Large intestine (tissue), 12 donors: ENCODE measurements at places on chromosomes 3 and 15. TPM values are rescaled to one million over a fixed set of nuclear protein-coding genes. Genes with fewer than 3 reads are reported as not detected.

GRCh38 chr15:40815042-40815698 is 7.9 kb upstream of the DNAJC17 start:
- no peak for DNase-seq

DNA sequence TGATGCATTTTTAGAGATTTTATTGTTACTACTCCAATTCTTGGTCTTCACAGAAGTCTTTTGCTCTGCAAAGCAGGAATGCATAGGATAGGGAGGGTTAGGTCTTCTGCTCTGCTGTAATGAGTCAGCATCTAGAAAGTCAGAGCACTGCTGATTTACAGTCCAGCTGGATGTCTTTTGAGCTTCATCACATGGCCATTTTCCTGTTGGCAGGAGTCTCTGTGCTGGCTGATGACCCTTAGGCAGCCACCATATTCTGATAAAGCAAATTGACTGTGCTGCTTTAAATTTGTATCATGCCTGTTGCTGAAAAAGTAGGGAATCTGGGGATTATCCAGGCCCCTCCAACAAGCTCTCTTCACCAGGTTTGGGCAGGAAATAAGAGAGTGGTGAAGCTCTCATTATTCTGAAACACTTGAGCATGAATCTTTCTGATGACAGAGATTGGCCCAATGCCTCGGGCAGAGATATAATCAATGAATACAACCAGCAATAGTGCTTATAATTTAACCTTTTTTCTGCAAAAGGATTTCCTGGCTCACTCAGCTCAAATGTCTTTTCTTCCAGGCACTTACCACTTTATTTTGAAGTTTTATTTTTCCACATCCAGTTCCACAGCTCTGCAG is 9.7 kb upstream of the CRBN start:
- DNase-seq: no peak

The FBXO40 gene
- not detected for polyA plus RNA-seq

GRCh38 chr15:48584090-48584811 is 61.3 kb downstream of the FBN1 start:
- no peak for DNase-seq

GRCh38 chr3:52240059-52240885 is 1.3 kb upstream of the TWF2 start:
- no peak for DNase-seq

DNA sequence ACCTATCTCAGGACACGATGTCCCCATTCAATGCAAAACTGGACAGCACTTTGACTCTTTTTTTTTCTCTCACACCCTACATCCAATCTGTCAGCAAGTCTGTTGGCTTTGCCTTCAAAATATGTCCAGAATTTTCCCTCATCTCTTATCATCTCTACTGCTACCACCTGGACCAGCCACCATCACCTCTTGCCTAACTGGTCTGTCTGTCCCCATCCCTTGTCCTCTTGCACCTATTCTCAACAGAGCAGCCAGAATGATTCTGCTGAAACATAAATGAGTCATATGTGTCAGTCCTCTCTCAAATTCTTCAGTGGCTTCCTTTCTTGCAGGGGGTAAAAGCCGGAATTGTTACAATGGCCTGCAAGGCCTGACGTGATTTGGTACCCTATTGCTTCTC is 105.8 kb downstream of the CYP19A1 start:
- DNase-seq: no peak

GRCh38 chr3:154131830-154132229 is 10.6 kb downstream of the ARHGEF26 start:
- DNase-seq: no peak

The LTK gene
- polyA plus RNA-seq: 14.7 TPM

The HYAL1 gene
- polyA plus RNA-seq: 2.1 TPM

The DGKG gene
- 4.8 TPM for polyA plus RNA-seq

DNA sequence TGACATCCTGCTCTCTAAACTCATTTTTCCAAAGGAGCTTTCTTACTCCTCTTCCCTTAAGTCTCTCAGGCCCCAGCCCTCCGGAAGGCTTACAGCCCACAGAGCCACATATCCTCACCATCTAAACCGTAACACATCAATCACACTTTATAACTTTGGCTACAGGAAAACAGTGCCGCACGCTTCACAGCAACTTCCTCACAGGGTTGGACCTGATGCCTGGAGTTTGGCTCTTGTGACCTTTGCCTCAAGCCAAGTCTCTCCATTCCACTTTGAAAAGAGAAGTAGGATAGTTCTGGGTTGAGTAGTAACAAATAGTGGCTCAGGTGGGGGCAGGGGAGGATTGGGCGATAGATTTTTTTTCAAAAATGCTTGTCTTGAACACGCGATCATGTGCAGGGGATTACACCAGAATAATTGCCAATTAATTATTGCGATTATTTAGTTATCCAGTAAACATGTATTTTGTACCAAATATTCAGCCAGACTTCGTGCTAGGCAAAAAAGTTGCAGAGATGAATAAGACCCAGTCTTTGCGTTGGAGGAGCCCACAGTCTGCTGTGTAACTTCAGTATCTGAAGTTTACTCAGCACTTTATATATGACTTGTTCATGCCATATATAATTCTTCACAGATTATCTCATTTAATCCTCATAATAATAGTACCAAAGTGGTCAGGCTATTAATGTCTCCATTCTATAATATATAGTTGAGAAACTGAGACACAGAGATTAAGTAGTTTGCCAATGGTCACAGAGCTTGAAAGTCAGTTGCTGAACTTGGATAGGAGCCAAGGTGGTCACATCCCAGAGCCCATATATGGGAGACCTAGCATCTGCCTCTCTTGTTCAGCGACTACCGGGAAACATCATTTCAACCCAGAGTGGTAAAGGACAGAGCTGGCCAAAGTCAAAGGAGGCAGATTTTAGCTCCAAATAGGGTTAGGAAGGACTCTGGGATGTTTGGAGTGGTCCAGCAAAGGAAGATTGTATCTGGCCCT is 2.4 kb upstream of the ETV5 start:
- no peak for DNase-seq

The GHSR gene
- not detected for polyA plus RNA-seq

DNA sequence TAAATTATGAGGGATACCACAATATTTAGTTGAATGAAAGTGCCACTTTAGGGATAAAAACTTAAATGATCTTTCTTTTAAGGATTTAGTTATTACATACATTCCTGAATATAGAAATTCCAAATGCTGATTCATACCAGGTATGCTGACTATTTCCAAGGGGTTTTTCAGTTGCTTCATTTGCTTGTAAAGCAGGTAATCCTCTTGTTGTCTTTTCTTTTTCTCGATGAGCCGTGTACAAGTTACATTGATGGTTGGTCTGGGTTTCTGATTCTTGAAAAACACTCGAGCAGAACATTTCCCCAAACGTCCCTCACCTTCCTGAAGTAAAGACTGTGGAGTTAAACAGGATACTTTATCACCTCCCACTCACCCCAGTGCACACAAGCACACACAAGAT is 21.7 kb downstream of the RARRES1 start:
- no peak for DNase-seq

GRCh38 chr15:100334905-100335304 is 6.9 kb downstream of the ADAMTS17 start:
- no peak for DNase-seq

DNA sequence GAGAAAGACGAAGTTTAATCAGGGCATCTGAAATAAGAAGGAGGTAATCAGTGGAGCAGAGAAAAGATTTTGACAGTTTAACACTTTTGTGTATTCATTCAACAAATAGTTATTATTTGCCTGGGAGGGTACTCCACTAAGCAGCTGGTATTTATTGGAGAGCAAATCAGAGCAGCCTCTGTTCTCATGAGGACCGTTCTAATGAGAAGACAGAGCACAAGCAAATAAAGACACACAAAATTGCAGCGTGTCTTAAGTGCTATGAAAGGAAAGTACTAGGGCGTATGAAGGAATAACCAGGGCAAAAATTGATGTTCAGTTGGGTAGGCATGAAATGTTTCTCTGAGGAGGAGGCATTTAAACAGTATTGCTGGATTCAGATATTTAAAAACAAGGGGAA is 302.9 kb upstream of the RARB start:
- DNase-seq: no peak

DNA sequence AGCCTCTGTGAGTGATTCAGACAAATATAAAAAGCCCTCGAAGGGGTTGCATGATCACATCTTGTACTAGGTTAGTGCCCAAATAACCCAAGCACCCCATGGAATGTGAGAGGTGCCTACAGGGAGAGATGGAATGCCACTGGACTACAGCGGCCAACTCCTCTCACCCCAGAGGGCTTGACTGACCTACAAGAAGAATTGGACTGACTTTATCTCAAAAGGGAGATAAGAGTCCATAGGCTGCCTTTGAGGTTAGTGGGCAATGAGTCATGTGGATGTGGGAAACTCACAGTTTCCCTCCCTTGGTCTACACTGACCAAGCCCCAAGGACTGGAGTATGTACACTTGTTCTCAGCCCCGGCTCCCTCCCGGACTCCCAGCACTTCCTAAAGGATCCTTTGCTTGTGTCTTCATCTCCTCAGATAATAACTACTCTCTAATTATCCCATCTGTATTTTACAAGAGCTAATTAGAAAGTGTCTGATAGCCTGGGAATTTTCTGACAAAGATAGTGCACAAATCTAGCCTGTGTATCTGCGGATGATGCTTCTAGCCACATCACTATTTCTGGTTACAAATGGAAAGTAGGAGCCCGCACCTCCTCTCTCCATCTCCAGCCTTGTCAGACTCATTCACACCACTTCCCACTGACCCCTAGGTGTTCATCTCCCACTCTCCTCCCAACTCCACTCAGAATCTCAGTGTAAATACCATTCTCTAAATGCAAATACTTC is 547.8 kb upstream of the TBL1XR1 start:
- DNase-seq: no peak

The STRIT1 gene
- 0.97 TPM for polyA plus RNA-seq

DNA sequence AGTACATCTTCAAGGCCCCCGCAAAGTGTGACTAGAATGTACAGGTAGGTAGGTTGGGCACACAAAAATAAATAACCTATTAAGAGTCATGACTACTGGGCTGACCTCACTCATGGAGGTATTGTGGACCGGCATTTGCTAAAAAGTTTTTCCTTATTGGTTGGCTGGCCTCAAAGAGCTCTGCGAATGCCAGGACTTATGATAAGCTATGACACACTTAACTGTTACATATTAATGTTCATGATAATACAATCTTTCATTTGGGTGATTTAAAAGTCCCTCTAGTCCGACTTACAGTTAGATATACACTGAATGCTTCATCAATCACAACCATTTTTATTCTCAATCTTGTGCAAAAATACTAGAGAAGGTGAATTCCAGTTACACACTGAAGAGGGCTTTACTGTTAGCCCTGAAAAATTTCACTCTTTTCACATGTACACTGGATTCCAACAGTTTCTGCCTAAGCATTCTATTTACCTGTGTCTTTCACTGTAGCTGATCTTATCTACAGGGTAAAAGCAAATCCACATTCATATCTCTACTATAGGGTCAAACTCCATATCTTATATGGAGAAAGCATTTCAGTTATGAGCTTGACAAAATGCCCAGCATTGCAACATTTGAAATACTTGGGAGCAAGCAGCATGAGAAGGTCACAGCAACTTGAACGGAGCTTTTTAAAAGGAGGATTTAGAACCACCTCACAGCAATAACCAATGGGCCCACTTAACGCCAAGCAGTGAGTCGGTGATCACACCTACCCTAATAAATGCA is 329.1 kb downstream of the FOXP1 start:
- DNase-seq: peak; percentile 66

The PARP15 gene
- polyA plus RNA-seq: 1.5 TPM

The ZBBX gene
- 0.24 TPM for polyA plus RNA-seq

GRCh38 chr15:38605744-38606143 is 41.1 kb upstream of the RASGRP1 start:
- DNase-seq: no peak

The EPHB1 gene
- 3.7 TPM for polyA plus RNA-seq

GRCh38 chr3:6282918-6283317 is 578.0 kb upstream of the GRM7 start:
- DNase-seq: no peak

- no peak for DNase-seq
These were observed 523.1 kb upstream of the TGFBR2 start for GRCh38 chr3:30083315-30083714.

DNA sequence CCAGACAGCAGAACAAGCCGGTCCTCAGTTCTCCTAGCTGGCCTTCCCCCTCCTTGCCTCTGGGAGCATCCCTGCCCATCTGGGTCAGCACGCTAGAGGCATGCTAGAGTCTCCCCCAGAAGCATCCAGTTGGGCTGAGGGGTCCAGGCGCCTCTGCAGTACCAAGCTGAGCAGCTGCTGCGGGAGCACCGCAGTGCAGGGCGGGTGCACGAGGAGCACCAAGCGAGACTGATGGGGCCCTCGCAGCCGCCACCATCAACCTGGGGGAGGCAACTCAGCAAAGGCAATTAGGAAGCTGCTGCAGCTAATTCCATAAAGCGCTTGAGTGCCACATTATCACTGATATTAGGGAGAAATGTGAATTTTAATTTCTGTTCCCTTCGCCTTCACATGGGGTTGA is 12.4 kb downstream of the CACNA2D3 start:
- DNase-seq: no peak

- peak; percentile 81 for DNase-seq
These were observed 40.2 kb downstream of the SUMF1 start for GRCh38 chr3:4426782-4427344.

DNA sequence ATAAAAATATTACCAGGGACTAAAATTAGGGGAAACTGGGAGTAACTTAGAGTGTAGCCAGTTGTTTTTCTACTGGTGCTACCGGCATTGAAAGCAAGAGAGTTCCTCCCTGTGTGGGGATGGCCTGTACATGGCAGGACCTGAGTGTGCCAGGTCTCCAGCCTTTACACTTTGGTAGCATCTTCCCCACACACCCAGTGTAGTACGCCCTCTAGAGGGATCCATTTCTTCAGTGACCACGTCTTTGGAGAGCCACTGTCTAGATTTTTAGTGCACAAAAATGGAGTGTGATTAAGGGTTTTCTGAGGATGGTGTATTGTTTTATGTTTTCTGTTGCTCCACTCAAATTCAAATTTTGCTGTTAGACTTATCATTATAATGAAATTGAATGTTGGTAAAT is 507.0 kb upstream of the TPRG1 start:
- DNase-seq: no peak

The FOXB1 gene
- 0.03 TPM for polyA plus RNA-seq

The ATG7 gene
- 16.6 TPM for polyA plus RNA-seq

- no peak for DNase-seq
These were observed 10.5 kb downstream of the POMGNT2 start for GRCh38 chr3:43095370-43095769.

GRCh38 chr15:51709031-51709430 is 27.7 kb downstream of the SCG3 start:
- no peak for DNase-seq

- DNase-seq: no peak
These were observed 14.8 kb upstream of the FRMD4B start for GRCh38 chr3:69400683-69401082.

The LMAN1L gene
- polyA plus RNA-seq: not detected

The TMEM108 gene
- polyA plus RNA-seq: 2.8 TPM

- peak; percentile 24 for DNase-seq
These were observed 161.7 kb downstream of the BBX start for GRCh38 chr3:107684431-107684925.

The UPK1B gene
- 1.1 TPM for polyA plus RNA-seq

The SNTN gene
- polyA plus RNA-seq: not detected

The MTMR10 gene
- polyA plus RNA-seq: 26.8 TPM

The SNX22 gene
- 2.7 TPM for polyA plus RNA-seq

DNA sequence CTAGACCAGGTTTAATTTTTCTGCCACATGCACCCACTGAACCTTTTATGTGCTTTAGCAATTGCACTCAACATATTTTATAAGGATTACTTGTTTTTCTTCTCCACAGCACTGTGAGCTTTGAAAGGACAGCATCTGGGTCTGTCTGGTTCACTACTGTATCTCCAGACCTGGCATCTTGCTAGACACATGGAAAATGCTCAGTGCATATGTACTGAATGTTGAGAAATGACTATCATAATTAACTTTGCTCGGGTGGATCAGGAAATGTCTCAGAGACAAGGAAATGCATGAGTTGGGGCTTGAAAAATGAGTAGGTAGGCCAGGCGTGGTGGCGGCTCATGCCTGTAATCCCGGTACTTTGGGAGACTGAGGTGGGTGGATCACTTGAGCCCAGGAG is 40.2 kb downstream of the DOCK3 start:
- peak; percentile 1 for DNase-seq
